CD4-positive, CD25-positive, alpha-beta regulatory T cell (primary cell): ENCODE measurements at places on chromosomes 11 and 22. TPM values are rescaled to one million over a fixed set of nuclear protein-coding genes. Genes with fewer than 3 reads are reported as not detected.

- no peak overlapping the region for H3K4me3 ChIP-seq
- no peaks in the 10 kb centered on the region for H3K27me3 ChIP-seq
- H3K4me1 ChIP-seq = no peaks in the 10 kb centered on the region
- H3K36me3 ChIP-seq = peaks cover 35% of the 10 kb centered on the region
- DNase-seq = no peak
Observed at GRCh38 chr22:19090586-19091127, 31.6 kb downstream of the DGCR2 start.

- H3K4me3 ChIP-seq = no peak overlapping the region
- DNase-seq = no peak
- H3K27me3 ChIP-seq = no peaks in the 10 kb centered on the region
- H3K36me3 ChIP-seq = no peaks in the 10 kb centered on the region
- no peak overlapping the region for H3K27ac ChIP-seq
Observed at GRCh38 chr22:48837341-48837935, 990.2 kb downstream of the BRD1 start.

DNA sequence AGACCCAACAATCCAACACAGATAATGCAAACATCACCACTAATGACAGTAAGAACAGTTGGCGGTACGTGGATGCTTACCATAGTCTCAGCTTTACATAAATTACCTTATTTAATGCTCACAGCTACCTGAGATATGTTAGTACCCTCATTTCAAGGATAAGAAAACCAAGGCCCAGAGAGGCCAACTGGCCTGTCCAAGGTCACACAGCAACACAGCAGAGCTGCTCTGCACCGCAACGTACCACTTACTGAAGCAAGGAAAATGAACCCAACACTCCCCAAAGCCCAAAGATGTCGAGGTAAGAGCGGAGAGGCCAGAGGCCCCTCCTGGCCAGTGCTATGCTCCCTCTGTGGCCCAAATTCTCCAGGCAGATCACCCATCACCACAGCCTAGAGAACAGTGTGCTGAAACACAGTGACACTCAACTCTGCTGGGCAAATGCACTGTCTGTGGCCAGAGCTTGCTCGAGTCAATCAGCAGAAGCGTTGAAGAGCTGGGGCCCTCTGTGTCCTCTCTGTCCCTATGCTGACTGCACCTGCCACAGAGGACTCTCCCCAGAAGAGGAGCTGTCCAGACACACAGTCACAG, 14.0 kb downstream of the SHANK2 start:
- H3K27me3 ChIP-seq = no peaks in the 10 kb centered on the region
- no peak overlapping the region for H3K27ac ChIP-seq
- DNase-seq = no peak
- H3K4me1 ChIP-seq = no peaks in the 10 kb centered on the region

- peaks cover 3% of the 10 kb centered on the region for H3K27me3 ChIP-seq
- H3K27ac ChIP-seq = no peak overlapping the region
- no peaks in the 10 kb centered on the region for H3K36me3 ChIP-seq
- DNase-seq = no peak
- peaks cover 3% of the 10 kb centered on the region for H3K4me1 ChIP-seq
Observed at GRCh38 chr11:18765554-18765953, 26.0 kb downstream of the PTPN5 start.

- H3K36me3 ChIP-seq = no peaks in the 10 kb centered on the region
- H3K4me3 ChIP-seq = no peak overlapping the region
- H3K27me3 ChIP-seq = no peaks in the 10 kb centered on the region
- DNase-seq = peak; percentile 55
- no peaks in the 10 kb centered on the region for H3K4me1 ChIP-seq
Observed at GRCh38 chr22:23591201-23591791, 11.2 kb upstream of the IGLL1 start.

DNA sequence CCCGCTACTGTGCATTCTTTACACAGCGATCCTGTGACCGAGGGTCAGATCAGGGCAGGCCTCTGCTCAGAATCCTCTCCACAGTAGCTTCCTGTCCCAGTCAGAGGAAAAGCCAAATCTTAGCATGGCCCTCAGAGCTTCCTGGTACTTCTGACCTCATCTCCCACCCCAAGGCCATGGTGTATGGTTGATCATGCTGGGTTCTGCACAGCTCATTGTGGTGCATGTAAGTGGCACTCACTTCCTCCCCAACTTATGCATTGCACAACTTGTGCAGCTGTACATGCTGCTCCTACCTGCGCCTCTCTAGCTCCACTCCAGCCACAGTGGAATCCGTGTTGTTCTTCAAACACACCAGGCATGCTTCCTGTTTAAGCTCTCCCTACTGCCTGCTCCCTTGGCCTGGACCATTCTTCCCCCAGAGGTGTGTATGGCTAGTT, 20.3 kb downstream of the BMAL1 start:
- H3K27ac ChIP-seq = no peak overlapping the region
- peak; percentile 44 for DNase-seq
- H3K36me3 ChIP-seq = no peaks in the 10 kb centered on the region

- peaks cover 100% of the 10 kb centered on the region for H3K4me1 ChIP-seq
- peaks cover 71% of the 10 kb centered on the region for H3K36me3 ChIP-seq
- H3K4me3 ChIP-seq = peak overlapping the region; percentile 100
- DNase-seq = no peak
Observed at GRCh38 chr11:128508770-128509510, 78.4 kb downstream of the ETS1 start.

DNA sequence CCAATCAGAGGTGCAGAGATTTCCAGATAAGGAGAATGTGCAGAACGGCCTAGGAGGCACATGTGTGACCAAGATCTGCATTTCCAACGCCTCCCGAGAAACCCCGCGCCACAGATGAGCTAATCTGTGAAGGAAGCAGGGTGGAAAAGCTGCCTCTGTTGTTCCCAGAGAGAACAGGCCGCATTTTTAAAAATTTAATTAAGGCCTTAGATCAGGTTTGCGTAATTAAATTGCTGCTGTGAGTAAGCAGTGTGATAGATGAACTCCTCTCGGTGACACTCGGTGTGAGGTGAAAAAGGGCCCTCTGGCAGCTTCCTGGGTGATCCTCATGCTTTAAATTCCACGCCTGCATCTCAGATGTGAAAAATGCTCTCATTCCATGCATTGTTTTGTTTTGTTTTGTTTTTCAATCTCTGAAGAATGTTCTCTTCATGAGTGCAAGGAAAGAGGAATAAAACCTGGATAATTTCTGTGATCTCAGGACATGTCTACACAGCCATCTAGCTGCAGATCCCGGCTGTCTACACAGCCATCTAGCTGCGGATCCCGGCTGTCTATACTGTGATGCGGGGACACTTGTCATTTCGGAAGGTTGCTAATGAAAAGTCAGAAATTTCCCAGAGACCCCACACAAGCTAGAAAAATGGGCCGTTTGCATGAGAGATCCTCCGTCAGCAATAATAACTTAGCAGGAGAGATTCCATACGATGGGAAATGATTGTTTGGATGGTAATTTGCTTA, 1398.9 kb downstream of the BRD1 start:
- no peak for DNase-seq
- H3K36me3 ChIP-seq = no peaks in the 10 kb centered on the region
- no peak overlapping the region for H3K4me3 ChIP-seq
- H3K27ac ChIP-seq = no peak overlapping the region
- no peaks in the 10 kb centered on the region for H3K27me3 ChIP-seq
- H3K4me1 ChIP-seq = no peaks in the 10 kb centered on the region

DNA sequence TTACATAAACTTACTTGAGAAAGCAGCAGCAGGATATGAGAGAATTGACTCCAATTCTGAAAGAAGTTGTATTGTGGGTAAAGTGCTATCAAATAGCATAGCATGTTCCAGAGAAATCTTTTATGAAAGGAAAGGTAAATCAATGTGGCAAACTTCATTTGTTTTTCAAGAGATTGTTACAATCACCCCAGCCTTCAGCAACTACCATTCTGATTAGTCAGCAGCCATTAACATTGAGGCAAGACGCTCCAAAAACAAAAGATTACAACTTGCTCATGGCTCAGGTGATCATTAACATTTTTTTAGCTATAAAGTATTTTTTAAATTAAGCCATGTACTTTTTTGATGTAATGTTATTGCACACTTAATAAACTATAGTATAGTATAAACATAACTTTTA, 357.2 kb downstream of the TMEM135 start:
- no peak overlapping the region for H3K4me3 ChIP-seq
- no peak overlapping the region for H3K27ac ChIP-seq
- H3K36me3 ChIP-seq = no peaks in the 10 kb centered on the region
- DNase-seq = no peak

GRCh38 chr11:64742087-64742888, 1.7 kb downstream of the RASGRP2 start:
- peaks cover 38% of the 10 kb centered on the region for H3K36me3 ChIP-seq
- no peaks in the 10 kb centered on the region for H3K27me3 ChIP-seq
- peak overlapping the region; percentile 53 for H3K4me3 ChIP-seq

DNA sequence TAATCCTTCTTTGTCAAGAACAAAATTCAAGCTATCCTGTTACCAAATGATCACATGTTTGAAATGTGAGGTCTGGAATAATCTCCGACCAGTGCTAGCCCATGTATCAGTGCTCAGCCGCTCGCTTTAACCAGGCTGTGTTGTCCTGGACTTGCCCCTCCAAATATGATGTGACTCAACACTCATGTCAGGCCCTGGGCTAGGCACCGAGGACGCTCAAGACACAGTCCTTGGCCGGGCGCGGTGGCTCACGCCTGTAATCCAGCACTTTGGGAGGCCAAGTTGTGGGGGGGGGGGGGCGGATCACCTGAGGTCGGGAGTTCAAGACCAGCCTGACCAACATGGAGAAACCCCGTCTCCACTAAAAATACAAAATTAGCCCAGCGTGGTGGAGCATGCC, 54.1 kb upstream of the WNT7B start:
- H3K27ac ChIP-seq = no peak overlapping the region
- no peaks in the 10 kb centered on the region for H3K36me3 ChIP-seq
- no peak for DNase-seq
- no peak overlapping the region for H3K4me3 ChIP-seq

DNA sequence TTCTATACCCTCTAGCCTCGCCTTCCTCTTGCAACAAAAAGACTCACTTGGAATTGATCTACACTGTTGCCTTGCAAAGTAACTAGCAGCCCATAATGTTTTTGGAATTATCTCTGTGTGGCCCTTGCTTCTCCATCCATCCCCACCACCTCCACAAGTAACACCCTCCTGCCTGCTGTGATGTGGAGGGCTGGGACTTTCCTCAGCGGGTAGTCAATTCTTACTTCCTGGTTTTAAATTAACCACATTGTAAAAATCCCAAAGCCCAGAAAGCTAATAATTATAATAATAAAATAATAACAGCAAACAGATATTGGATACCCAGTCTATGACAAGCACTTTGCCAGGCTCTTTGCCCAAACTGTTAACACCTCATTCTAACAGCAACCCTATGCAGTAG, 40.8 kb upstream of the GALNT18 start:
- H3K4me1 ChIP-seq = no peaks in the 10 kb centered on the region
- DNase-seq = no peak
- H3K27me3 ChIP-seq = no peaks in the 10 kb centered on the region
- H3K27ac ChIP-seq = no peak overlapping the region

DNA sequence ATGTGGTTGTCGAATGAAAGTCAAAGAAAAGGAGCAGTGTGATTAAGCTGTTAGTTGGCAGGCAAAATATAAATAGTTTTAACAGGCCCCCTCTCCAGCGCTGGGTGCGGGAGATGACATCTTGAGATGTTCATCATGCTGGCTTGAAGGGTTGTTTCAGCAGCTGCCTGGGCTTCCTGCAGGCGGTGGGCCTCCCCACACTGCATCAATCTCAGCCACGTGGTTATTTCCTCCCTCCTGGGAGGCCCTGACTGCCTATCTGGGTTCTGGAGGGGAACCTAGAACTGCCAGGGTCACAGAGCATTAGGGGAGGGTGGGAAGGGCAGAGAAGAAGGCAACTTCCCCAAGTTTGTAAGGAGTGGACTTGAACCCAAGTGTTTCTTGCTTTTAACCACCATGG, 173.3 kb upstream of the SYT13 start:
- no peaks in the 10 kb centered on the region for H3K27me3 ChIP-seq
- H3K27ac ChIP-seq = no peak overlapping the region
- no peaks in the 10 kb centered on the region for H3K4me1 ChIP-seq

- H3K36me3 ChIP-seq = no peaks in the 10 kb centered on the region
- H3K27me3 ChIP-seq = peaks cover 7% of the 10 kb centered on the region
- no peak overlapping the region for H3K27ac ChIP-seq
- DNase-seq = peak; percentile 55
- H3K4me1 ChIP-seq = no peaks in the 10 kb centered on the region
Observed at GRCh38 chr11:75204685-75205563, 35.6 kb upstream of the TPBGL start.

- peak overlapping the region; percentile 99 for H3K27ac ChIP-seq
- H3K27me3 ChIP-seq = no peaks in the 10 kb centered on the region
- DNase-seq = peak; percentile 93
- peak overlapping the region; percentile 70 for H3K4me3 ChIP-seq
Observed at GRCh38 chr11:62025487-62026105, 58.2 kb upstream of the FTH1 start.

DNA sequence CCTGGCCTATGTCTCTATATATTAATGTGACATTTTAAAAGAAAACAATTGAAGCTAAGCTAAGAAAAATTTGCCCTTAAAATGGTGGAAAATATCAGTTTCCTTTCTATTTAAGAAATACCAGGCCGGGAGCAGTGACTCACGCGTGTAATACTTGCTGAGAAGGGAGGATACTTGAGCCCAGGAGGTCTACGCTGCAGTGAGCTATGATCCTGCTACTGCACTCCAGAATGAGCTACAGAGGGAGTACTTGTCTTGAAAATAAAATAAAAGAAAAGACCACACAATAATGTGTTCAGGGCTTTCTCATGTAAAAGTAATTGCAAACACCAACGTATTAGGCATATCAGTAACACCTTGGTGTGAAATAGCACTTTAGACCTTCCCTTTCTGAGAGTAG, 1.4 kb upstream of the PRSS23 start:
- no peak overlapping the region for H3K4me3 ChIP-seq
- no peak for DNase-seq
- peaks cover 26% of the 10 kb centered on the region for H3K27me3 ChIP-seq
- H3K27ac ChIP-seq = no peak overlapping the region
- H3K36me3 ChIP-seq = no peaks in the 10 kb centered on the region
- H3K4me1 ChIP-seq = peaks cover 4% of the 10 kb centered on the region

DNA sequence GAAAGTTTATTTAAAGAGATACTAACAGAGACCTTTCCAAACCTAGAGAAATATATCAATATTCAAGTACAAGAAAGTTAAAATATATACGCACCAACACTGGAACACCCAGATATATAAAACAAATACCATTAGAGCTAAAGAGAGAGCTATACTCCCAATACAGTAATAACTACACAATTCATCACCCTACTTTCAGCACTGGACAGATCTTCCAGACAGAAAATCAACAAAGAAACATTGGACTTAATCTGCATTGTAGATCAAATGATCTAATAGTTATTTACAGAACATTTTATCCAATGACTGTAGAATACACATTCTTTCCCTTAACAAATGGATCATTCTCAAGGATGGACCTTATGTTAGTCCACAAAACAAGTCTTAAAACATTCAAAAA, 311.9 kb downstream of the METTL15 start:
- no peak for DNase-seq
- H3K36me3 ChIP-seq = no peaks in the 10 kb centered on the region
- no peaks in the 10 kb centered on the region for H3K27me3 ChIP-seq

SCGB2A2 gene
- total RNA-seq = not detected

LRRC32 gene
- total RNA-seq = 71.4 TPM

KCNJ11 gene
- total RNA-seq = not detected

FAM180B gene
- total RNA-seq = 0.27 TPM

RAPSN gene
- total RNA-seq = 1.7 TPM

PAK1 gene
- 15.3 TPM for total RNA-seq

MS4A14 gene
- total RNA-seq = not detected

TOM1 gene
- 194 TPM for total RNA-seq

KCNE3 gene
- total RNA-seq = not detected

MYRF gene
- 0.30 TPM for total RNA-seq

KCNJ1 gene
- total RNA-seq = not detected

HBB gene
- 2.7 TPM for total RNA-seq
